RPMI7951 (cell line): ENCODE measurements at places on chromosomes 4 and X. TPM values are rescaled to one million over a fixed set of nuclear protein-coding genes. Genes with fewer than 3 reads are reported as not detected.

- DNase-seq, result no peak
Measured at GRCh38 chr4:102477657-102478056, 23.5 kb upstream of the NFKB1 start.

GRCh38 chr4:102234243-102234838, 110.9 kb downstream of the SLC39A8 start:
- no peak for DNase-seq

The SPARCL1 gene
- total RNA-seq, result 0.12 and 0.39 TPM in 2 replicates

GRCh38 chr4:155604718-155605626, 61.7 kb upstream of the GUCY1A1 start:
- DNase-seq, result peak; percentile 86

- no peak for DNase-seq
Measured at GRCh38 chr4:10075158-10075863, 41.3 kb downstream of the WDR1 start.
